ENCODE measurements at places on chromosomes 1 and 21.

DNA sequence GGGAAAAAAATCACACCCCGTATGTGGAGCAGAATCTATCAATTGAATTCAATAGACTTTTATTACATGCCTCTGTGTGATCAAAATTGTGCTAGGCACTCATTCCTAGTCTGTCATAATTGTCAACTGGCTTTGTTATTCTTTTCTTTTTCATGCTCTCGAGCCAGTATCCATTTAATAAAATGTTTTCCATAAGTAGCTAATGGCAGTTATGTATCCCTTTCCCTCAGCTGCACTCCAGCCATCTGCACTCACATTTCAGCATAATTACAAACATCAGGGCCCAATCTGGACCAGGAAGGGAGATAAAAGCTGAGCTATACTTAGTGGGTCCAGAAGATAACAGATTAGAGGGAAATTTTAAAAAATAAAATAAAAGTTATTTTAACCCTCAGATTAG lies 15.9 kb downstream of the RGS5 start:
- no peak for DNase-seq

DNA sequence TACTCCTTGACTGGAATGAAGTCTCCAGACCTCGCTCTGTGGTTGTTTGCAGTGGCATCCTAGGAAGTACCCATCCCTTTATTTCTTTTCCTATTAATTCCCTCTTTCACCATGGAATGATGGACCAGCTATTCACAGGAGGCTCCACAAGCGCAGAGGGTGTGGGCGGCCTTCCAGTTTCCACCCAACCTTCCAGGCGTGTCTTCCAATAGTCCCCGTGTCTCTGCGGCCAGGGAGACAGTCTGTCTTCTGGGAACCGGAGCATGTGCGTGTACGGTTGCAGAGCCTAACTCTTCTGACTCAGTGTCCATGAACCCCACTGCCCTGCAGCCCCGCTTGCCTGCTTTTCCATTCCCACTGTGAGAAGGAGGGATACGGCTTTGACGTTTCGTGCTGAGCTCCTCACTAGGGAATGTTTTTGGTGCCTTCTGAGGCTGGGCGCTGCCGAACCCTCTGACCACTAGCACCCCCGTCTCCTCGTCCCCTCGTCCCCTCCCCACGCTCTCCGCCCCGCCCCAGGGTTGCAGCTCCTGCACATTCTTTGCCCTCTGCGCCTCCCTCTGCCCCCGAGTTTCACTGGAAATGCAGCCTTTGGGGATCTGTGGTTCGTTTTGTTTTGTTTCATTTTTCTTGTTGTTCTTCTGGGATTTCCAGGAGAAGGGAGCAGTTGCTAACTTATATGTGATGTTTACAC lies 26.3 kb upstream of the FAM3B start:
- no peak for DNase-seq

- no peak for DNase-seq
Observed at GRCh38 chr1:241990040-241990439, 8.9 kb downstream of the MAP1LC3C start.

DNA sequence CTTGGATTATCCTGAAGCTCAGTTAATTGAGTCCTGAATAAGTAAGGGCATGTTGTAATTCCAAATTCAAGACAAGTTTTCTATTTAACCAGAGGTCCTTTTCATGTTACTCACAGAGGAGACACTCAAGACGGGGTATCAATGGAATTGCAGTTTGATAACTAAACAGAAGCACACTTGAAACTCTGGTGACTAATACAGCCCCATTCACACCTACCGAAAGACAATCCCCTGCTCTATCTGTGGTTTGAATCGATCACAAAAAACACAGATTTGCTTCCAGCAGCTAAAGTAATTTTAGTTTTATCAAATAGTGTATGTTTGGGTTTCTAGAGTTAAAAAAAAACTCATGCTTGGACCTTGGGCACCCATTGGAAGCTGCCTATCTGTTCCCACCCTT lies 60.4 kb downstream of the TEX35 start:
- DNase-seq, result no peak

GRCh38 chr1:79777481-79778219 lies 771.1 kb upstream of the ADGRL4 start:
- DNase-seq, result no peak

DNA sequence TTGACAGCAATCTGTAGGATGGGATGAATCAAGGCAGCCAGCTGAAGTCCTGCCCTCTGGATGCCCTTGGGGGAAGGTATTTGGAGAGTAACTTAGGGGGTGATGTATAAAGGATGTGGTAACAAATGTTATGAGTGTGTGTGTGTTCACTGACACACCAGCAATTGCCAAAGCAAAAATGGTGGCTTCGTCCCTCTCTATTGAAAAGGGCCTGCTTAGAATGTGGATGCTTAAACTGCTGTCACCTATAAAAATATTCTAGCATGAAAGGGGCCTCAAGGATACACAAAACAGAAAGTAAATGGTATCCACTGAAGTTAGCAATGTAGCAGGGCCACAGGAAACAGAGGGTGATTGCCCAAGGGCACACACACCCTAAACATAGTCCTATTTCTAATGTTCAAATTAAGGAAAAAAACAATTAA lies 15.1 kb upstream of the AIM2 start:
- DNase-seq, result no peak

GRCh38 chr1:106555571-106555970 lies 500.9 kb upstream of the PRMT6 start:
- no peak for DNase-seq

DNA sequence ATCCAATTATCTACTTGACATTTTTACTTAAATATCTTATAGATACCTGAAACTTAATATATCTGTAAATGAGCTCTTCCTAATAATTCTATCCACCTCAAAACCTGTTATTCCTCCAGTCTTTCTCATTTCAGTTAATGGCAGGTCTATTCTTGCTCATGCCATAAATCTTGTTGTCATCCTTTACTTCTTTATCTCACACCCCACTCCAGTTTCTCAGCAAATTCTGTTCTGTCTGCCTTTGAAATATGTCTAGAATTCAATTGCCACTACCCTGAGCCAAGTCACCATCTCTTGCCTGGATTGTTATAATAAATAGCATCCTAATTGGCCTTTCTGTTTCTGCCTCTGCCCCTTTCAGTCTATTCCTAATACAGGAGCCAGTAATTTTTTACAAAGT lies 105.8 kb downstream of the MAN1A2 start:
- no peak for DNase-seq

DNA sequence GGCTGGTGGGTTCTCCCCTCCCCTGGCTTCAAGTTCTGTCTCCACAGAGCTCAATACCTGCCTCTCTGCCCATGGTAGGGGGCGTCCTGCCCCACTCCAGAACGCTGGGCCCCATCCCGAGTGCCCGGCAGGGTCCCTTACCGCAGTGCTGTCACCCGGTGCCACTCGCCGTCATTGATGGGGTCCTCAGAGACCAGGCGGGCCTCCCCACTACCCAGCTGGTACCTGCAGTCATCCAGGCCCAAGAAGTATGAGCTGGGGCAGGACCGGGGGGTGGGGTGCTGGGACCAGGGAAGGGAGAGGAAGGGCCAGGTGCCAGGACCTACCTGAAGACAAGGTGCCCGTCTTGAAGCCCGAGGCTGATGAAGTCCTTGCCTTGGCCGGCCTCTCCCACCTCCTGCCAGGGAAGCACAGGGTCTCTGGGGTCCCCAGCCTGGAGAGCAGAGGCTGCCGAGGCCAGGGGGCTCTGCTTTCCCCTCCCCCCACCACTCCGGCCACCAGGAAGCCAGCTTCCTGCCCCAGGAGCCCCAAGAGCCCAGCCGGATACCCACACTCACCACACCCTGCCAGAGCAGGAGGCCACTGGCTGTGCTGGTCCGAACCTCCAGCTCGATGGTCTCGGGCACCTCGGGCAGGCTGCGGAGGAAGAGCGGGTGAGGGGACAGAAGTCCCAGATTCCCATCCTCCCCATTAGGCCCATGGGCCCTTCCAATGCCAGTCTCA lies 12.1 kb downstream of the LDLRAD2 start:
- no peak for DNase-seq

DNA sequence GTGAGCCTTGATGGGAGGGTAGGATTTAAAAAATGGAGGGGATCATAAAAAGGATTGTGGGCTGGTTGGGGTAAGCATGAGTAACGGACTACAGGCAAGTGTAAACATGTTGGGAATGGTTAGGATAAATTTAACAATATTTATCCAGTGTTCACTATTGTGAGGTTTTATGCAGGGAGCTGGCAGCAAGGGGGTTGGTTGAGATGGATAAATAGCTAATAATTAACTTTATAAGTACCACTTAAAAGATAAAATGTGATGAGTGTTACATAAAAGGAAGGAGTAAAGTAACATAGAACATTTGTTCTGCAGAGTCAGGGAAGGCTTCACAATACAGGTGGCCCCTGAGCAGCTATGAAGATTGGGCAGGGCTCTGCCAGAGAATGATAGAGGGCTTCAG lies 109.0 kb downstream of the NGF start:
- no peak for DNase-seq

DNA sequence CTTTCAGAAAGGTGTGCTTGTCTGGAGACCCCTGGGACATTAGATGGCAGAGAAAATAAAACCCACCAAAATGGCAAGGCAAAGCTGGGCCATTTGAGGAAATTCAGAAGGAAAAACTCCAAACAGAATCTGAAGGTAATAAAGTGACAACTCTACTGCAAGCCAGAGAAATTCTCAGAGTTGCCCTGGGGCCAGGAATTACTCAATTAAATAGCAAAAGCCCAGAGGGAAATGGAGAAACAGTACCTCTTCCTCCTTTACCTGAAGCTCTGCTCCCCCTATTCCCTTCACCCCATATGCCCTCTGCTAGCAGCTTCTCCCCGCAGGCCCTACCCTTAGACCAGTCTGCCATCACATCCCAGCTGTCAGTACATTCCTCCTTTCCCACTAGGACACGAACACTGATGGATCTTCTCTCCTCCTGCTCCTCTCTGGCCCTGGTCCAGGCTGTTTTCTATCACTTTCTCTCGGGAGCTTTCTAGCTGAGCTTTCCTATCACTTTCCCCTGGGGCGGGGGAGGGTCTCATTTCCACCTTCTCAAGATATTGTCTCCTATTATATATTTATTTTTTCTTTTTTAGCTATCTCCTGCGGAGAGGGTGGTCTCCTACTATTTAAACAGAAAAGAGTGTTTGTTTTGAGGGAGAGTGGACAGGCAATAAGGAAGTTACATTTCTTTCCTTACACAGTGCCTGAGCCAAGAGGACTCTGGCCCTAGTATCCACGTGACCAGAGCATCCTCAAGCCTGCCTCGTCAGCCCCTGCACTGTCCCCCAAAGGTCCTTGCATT lies 47.7 kb upstream of the RBM15 start:
- DNase-seq, result no peak

DNA sequence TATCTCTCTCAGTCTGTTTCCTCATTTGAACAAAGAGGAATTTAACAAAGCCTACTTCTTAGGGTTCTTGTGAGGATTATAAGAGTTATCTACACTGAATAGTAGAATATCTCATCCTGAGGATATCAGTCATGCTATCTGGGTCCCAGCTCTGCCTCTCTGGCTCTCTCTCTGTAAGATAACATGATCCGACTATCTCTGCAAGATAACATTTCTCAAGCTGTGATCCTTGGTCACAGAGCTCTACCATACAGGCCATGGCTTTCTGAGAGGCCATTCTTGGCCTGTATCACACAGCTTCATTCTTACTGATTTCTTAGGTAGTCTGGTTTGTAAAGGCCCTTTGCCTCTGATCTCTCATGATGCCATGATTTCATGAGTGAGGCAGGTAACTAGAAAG lies 71.0 kb upstream of the TRABD2B start:
- DNase-seq, result no peak

- DNase-seq, result no peak
Observed at GRCh38 chr1:42847721-42848460, 1.5 kb downstream of the ZNF691 start.

DNA sequence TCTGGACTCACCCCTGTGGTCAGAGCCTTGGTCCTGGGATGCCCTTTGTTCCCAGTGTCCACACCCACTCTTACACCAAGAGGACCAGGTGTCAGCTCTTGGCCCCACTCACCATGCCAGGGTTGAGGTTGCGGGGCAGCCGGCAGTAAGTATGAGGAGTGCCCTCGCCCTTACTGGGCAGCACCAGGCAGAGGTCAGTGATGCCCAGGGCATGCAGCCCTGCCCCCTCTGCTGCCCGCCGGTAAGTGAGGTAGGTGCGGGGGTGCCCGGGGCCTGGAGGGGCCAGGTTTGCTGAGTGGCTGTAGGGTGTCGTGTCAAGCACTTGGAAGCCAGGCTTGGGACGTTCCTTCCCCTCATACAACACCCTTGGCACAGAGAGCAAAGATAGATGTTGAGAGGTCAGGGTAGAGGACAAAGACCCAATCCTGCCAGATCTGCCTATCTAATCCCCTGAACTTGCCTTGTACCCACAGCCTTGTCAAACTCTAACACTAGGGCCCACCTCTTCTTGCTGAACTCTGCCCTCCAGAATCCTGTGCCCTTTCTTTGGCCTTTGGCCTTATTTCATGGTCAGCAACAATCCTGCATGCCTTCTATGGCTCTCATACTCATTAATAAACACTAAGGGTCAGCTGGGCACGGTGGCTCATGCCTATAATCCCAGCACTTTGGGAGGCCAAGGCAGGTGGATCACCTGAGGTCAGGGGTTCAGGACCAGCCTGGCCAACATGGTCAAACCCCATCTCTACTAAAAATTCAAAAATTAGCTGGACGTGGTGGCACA lies 3.6 kb downstream of the DENND4B start:
- no peak for DNase-seq

- no peak for DNase-seq
Observed at GRCh38 chr1:87346130-87346814, 17.6 kb downstream of the LMO4 start.

DNA sequence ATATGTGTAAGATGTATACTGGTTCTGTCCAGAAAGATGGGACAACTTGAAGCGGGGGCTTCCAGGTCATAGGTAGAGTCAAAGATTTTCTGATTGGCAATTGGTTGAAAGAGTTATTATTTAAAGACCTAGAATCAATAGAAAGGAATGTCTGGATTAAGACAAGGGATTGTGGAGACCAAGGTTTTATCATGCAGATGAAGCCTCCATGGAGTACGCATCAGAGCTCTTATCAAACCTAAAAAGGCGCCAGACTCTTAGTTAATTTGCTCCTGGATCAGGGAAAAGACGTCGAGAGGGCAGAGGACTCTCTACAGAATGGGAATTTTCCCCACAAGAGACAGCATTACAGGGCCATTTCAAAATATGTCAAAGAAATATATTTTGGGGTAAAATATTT lies 23.7 kb upstream of the ETV3 start:
- DNase-seq, result no peak

GRCh38 chr1:226804907-226805759 lies 65.3 kb upstream of the PSEN2 start:
- no peak for DNase-seq

DNA sequence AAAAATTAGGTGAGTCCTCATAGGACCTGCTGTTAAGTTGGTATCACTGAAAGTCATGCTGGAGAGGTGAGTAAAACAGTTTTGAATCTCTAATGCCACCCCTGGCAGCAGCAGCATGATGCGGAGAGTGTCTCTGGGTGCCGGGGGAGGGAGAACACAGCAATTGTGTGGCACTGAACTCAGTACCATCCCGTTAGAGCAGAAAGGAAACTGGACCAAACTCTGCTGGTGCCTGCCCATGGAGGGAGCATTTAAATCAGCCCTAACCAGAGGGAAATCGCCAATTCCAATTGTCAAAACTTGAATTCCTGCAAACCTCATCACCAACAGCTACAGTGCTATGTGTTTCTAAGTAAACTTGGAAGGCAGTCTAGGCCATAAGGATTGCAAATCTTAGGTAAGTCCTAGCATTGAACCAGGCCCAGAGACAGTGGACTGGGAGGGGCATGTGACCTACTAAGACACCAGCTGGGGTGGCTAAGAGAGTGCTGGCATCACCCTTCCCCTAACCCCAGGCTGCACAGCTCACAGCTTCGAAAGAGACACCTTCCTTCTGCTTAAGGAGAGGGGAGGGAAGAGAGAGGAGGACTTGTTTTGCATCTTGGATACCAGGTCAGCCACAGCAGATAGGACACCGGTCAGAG lies 30.0 kb downstream of the CD53 start:
- no peak for DNase-seq

Data from stimulated activated CD8-positive, alpha-beta memory T cell treated with anti-CD3 and anti-CD28 coated beads, Interleukin-15, amount 100 ng/mL, for 48 hours (primary cell).